GM20000 (cell line): ENCODE measurements at places on chromosomes 11 and 22.

GRCh38 chr11:66322732-66323427 lies 6.0 kb upstream of the CD248 start:
- DNase-seq: no peak

DNA sequence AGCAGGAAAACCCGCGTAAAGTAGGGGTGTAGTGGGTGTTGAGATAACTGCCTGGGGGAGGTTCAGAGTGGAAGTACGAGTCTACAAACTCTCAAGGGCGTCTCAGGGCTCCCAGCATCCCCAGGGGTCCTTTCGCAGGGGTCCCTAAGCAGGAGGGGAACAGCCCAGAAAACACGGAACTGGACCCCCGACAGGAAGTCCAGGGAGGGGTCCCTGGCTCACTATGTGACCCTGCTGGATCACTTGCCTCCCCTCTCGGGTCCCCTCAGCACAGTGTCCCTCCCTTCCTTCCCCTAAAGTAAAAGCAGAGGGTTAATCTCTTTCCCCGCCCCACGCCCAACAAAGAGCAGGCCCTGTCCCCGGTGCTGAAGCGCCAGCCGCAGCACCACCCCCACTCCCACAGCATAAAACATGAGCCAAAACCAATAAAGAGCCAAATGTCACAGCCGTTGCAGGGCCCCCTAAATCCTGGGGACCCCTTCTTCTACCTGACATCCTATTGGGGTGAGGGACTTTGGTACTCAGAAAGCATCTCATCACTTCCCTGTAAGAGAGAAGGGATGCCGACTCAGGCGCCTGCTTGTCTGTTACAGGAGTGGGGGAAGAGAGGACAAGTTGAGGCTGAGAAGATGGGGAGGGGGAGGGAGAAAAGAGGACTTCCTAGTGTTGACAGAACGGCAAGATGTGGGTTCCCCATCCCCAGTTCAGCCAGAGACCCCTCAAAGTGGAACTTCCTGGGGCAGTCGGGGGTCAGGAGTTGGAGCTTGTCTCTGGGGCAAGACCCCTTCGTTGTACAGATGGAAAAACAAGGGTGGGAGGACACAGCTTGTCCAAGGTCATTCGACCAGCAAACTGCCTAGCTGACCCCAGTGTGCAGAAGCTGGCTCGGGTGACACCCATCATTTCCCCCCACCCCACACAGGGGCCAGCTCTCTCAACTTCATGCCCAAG lies 1.4 kb upstream of the NEFH start:
- no peak for DNase-seq

DNA sequence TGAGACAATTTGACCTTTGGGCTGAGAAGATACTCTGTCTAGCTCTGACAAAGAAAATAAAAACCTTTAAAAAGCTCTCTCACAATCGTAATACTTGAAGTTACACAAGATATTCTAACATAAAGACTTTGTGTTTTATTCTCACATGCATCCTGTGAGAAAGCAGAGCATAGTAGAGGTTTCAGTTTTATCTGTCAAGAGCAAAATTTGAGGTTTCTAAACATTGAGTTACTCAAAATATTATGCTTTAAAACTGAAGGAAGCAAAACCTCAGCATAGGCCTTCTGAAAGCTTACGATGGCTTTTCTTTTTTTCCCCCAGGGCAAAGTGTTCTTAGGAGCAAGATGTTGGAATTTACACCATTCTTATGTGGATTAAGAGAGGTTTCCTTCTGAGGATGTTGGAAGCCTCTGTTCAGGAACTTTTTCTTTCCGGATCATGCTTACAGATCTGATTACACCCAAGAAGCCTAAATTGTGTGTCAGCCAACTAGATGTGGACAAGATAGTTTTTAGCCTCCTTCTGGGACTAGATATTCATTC lies 15.0 kb upstream of the OR51M1 start:
- no peak for DNase-seq

GRCh38 chr11:69337211-69337721 lies 43.3 kb downstream of the MYEOV start:
- peak; percentile 70 for DNase-seq

DNA sequence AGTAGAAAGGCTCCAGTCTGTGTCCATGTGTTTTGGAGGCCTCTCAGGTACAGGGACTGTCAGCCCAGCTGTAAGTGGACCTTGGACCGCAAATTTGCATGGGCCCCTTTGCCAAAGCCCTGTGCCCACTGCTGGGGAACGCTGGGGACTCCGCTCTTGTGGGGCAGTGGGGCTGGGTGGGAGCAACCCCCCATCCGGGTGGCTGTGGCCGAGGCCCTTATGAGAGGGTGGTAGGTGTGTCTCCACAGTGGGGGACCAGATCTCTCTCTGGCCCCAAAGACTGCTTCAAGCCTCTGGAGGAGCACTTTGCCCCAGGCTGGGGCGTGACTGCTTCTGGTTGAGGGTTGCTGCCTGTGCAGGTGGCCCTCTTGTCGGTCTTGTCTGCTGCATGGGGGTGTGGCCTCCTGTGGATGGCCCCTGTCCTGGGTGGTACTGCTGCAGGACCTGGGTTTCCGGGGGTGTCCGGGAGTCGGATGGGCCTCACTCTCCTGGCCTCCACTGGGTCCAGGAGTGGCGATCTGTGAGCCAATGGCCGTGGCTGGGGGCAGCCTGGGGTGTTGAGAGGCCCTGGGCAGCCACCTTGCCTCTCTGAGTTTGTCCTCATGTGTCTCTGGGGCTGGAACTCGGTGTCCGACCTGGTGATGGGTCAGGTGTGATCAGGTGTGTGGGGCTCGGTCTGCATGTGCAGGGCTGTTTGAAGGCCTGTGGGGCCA lies 15.9 kb downstream of the KCNQ1 start:
- DNase-seq: no peak

GRCh38 chr22:26665813-26666231 lies 8.4 kb downstream of the MIAT start:
- DNase-seq: no peak

DNA sequence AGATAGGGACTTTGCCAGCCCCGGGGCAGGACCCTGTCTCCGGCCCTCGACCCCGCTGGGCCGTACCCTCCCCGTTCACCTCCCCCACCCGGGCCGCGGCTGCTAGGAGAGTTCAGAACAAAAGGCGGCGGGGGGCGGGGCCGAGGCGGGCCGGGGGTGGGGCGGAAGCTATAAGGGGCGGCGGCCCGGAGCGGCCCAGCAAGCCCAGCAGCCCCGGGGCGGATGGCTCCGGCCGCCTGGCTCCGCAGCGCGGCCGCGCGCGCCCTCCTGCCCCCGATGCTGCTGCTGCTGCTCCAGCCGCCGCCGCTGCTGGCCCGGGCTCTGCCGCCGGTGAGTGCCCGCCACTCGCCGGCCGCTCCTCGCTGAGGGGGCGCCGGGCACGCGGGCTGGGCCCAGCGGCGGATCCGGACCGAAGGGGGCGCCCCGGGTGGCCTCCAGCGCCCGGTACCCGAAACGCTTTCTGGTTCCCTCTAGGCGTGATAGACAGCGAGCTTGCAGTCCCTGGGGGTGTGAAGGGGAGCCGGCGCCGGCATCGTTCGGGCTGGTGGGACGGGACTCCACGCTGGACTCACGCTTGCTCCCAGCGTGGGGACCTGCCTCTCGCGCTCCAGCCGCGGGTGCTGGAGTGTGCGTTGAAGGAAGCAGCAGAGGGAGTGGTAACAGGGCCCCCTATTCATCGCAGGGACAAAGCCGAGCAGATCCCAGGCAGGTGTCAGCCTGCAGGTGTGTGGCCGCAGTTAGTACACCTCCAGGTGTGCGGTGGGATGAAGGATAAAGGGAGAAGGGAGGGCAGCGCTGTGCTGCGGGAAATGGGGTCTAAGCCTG lies at the start of gene MMP11:
Gene MMP11, plus strand, starts transcription at position 201 of the 825 bp plus-strand sequence. Its CDS starts 22 bp downstream, at position 223.
- DNase-seq: peak; percentile 87

DNA sequence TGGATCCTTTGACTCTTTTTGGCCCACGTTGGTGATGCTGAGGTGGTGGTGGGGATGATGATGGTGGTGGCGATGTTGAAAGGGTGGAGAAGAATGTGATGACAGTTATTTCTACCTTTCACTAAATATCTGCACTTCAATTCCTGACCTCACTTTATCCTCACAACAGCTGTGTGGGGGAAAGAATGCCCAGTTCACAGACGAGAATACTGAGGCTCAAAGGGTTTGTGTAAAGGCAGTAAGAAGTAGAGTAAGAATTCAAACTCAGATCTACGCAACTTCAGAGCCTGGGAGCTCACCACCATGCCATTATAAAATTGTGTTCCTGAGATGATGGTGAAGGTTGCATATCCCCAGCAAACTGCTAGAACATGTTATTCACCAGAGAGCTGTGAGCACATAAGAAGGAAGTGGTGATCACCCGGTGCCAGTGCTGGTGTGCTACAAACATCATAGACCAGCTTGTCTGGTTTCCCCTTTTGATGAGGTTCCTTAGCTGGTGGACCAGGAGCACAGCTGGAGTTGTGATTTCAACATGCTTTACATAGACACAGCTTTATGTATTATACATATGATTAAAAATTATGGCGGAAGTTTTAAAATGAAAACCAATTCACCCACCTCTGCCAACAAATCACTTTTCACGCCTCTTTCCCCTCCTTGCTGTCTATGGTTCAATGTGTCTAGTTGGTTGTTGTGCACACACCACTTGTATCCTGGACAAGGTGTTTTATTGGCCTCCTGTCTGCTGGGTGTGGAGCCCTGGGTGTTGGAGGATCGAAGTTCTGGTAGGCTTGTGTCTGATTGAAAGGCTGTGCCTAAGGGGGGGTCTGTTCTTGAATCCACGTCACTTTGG lies 6.2 kb downstream of the ST14 start:
- DNase-seq: no peak

DNA sequence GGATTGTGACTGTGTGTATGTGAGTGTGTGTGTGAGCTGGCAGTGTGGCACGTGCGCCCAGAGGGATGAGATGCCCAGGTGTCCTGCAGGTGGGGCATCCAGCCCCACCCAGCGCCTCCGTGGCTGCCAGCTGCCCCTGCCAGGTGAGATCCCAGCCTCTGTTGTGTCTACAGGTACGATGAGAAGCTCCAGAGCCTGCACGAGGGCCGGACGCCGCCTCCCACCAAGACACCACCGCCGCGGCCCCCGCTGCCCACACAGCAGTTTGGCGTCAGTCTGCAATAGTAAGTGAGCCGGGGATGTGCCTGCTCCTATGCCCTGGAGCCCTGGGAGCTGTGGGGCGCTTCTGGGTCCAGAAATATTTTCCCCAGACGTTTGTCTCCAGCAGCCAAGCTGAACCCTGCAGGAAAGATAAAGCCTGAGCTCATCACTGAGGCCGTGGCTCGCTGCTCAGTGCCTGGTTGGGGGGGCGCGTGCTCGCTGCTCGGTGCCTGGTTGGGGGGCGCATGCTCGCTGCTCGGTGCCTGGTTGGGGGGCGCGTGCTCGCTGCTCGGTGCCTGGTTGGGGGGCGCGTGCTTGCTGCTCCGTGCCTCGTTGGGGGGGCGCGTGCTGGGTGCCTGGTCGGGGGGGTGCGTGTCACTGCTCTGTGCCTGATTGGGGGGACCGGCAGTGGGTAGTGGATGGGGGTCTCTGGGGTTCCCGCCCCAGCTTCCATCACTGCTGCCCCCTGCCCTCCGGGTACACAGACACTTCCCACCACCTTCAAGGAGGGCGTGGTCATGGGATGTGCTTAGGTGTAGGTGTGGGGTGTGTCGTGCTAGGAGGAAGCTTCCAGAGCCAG lies 73.2 kb downstream of the ARHGAP8 start:
- no peak for DNase-seq

GRCh38 chr22:42645341-42645937 lies 3.8 kb downstream of the CYB5R3 start:
- no peak for DNase-seq

- DNase-seq: no peak
Observed at GRCh38 chr11:70434813-70435278, 36.5 kb downstream of the CTTN start.
